ENCODE measurements at places on chromosomes 7 and 10. TPM values are rescaled to one million over a fixed set of nuclear protein-coding genes. Genes with fewer than 3 reads are reported as not detected.

CHAT gene
- total RNA-seq, result not detected

DNA sequence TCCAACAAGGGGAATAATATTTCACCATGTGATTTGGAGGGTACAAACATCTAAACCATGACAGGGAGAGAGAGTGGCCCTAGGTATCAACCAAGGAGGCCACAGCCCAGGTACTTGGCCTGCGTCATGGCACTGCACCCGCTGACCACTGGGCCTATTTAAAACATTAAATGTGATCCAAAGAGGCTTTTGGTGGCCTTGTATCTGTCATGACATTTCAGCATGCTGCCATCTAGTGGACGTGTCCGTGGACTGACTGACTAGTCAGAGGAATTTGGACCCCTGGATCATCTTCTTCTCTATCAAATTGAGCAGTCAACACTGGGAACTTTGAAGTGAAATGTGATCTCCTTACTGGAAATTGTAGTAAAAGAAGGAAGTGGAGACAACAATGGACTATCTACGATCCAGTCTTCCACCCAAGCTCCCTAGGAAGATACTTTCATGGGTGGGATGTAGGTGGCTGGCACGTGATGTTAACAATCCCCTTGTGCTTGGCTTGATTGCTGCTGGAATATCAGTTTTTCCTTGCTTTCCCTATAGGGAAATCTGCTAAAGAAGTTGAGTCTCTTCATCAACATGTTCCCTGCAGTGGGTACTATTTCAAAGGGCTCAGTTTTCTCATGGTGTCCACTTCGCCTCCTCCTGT is 24.6 kb upstream of the ITGA8 start:
- peak; percentile 56 for DNase-seq

DNA sequence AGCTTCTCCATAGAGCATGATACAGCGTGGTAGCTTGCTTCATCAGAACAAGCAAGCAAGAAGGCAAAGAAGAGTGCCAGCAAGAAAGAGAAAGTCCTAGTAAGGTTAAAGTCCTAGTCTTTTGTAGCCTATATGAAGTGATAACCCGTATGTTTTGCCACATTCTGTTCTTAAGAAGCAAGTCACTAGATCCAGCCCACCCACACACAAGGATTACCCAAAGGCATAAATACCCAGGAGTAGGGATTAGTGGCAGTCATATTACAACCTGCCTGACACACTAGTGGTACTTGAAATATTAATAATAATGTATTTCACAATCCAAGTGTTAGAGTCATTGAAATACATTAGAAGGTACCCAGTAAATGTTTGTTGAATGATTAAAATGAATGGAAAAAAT is 285.5 kb downstream of the HPSE2 start:
- no peak for DNase-seq

DNA sequence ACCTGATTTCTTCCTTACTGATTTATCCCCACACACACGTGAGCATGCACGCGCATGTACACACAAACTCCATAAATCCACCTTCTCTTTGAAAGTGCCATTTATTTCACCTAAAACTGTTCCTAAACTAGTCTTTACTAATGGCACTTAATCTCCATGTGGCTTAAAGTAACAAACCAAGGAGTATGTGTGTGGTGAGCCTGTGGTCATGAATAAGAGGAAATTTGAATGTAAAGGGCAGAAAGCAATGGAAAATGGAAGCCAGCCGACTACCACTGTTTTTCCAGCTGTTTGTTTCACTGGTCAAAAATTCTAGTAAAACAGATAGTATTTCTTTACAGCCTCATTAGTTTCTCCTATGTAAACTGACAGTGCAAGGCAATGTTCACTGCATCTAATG is 23.8 kb downstream of the SEMA3C start:
- no peak for DNase-seq

DNA sequence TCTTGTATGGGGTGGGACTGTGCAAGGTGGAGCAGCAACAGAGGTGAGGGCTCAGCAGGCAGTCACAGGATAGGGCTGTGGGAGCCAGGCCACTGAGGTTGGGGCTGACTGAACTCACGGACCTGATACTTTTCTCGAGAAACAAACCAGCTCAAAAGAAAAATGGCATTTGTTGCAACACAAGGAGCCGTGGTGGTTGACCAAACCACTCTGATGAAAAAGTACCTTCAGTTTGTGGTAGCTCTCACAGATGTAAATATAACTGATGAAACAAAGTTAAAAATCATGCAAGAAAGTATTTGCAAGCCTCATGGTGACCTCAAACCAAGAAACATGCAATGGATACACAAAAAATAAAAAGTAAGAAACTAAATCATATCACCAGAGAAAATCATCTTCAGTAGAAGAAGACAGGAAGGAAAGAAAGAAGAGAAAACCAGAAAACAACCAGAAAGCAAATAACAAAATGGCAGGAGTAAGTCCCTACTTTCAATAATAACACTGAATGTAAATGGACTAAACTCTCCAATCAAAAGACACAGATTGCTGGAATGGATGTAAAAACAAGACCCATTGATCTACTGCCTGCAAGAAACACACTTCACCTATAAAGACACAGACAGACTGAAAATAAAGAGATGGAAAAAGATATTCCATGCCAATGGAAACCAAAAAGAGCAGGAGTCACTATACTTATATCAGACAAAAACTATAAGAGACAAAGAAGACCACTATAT is 48.9 kb upstream of the DUSP5 start:
- DNase-seq, result no peak

DNA sequence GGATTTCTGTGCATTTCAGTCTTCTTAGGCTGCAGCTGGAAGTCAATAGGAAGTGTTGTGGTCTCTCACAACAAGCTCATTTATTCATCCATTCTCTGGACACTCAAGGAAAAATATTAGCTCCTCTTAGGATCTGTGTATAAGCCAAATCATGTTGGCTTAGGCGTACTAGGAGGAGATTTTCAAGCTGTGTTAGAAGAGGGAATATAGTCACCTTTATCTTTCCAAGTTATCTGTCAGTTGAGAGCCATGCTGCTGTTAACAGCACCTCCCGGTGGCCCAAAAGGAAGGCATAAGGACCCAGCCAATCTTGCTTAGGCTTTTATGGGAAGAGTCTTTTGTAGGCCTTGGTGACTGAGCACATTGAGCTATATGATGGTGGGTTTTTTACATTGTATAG is 220.0 kb downstream of the LRMDA start:
- peak; percentile 39 for DNase-seq

GRCh38 chr7:1402110-1402790 is 57.0 kb downstream of the MICALL2 start:
- DNase-seq, result no peak

DNA sequence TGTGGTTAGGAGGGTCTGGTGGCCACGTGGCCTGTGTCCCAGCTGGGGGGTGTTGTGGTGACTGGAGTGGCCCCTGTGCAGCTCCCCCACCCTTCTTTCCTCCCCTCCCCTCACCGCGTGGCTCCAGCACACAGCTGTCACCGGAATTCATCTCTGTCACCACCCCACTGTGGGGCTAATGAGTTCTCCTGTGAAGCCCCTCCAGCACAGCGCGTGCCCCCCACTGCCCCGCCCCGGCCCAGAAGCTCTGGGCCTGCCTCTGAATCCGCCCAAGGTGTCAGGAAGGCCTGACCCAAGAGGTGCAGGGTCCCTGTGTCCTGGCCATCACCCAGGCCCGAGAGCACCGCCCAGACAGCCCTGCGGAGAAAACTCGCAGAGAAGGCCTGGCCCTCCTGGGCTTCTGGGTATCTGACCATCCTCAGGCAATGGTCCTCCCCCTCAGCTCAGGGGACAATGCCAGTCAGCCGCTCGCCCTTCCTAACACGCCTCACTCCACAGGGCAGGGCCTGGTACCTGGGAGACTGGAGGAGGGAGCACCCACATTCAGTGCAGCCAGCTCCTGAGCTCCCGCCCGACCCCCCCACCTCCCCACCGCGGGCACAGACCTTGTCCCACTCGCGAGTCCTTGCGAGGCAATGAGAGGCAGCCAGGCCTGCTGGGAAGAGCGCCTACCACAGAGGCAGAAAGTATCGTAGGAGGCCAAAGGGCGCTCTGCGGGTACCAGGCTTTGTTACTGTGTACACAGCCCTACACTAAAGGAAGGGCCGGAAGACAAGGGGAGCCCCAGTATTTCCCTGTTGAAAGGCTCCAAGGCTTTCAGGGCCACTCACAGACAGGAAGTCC is 38.2 kb downstream of the GBX1 start:
- no peak for DNase-seq

Data from renal cortical epithelial cell (primary cell).